ENCODE measurements at places on chromosomes 7 and 10.

DNA sequence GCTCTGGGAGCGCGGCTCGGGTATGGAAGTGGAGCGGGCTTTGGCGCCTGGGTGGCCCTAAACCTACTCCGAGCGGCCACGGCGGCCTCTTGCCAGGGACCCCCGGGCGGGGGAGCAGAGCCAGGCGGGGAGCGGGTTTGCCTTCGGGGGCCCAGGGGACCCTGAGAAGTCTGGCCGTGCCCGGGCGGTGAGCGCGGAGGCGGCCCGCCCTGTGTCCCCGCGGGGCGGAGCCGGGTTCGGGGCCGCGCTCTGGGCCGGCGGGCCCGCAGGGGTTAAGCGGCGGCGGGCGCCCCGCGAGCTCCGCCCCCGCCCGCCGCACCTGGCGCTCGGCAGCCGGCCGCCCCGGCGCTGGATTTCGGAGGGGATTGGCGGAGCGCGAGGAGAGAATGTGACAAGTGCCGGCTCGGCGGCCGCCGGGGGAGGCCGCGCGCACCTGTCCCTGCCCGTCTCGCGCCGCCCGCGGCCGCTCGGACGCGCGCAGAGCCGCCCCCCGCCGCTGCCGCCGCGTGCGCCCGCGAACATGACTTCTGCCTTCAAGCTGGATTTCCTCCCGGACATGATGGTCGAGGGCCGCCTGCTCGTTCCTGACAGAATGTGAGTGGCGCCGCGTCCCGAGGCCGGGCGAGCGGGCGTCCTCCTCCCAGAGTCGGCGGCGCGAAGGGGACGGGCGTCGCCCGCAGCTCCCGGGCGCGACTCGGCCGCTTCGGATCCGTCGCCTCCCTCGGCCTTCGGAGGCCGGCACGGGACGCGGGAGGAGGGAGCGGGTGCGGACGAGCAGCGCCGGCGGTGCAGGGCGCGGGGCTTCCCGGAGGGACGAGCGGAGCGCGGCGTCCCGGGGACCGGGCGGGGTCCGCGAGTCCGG is at the start of gene CELF2:
TSS of gene CELF2 (plus strand) at position 303 of the 862 bp plus-strand sequence. CDS start at position 521, 218 bp downstream.
- DNase-seq, result no peak

DNA sequence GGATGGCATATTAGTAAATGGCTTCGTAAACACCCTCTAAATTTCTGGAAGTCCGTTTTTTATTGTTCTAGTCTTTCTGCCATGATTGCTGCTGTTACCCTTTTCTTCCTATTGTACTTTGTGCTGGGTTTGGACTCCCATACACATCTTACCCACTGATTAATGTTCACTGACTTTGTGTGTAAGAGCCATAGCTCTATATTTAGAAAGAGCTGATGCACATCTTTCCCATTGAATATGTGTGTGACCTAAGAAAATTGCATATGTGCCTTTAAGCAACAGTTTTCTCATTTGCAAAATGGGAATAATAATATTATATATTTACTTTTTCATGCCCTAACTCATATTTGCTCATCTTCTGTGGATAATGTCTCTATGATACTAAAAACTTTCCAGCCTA is 135.8 kb upstream of the DLX6 start:
- DNase-seq, result no peak

- no peak for DNase-seq
These were observed 3.0 kb downstream of the ZFAND2A start for GRCh38 chr7:1156782-1157535.

DNA sequence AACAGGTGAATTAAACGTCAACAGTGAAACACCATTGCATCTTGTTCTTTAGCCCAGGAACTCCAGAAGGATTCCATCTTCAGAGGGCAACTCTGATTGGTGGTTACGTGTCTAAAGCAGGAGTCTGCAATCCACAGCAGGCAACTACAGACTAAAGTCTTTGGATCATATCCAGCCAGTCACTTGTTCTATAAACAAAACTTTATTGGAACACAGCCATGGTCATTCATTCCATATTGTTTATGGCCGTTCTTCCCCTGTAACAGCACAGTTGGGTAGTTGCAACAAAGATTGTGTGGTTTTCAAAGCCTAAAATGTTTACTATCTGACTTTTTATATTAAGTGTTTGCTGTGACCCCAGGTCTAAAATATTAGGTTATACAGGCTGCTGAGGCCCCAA is 94.7 kb upstream of the IMMP2L start:
- DNase-seq, result no peak

- DNase-seq, result no peak
These were observed 121.2 kb upstream of the NPVF start for GRCh38 chr7:25349283-25350017.

- DNase-seq, result no peak
These were observed 21.8 kb downstream of the PWWP2B start for GRCh38 chr10:132418527-132419416.

GRCh38 chr7:123534383-123535260 is at the start of gene IQUB:
TSS of gene IQUB (minus strand) at chr7:123534595. CDS start at chr7:123512340, 22,255 bp downstream.
- DNase-seq, result peak; percentile 97

DNA sequence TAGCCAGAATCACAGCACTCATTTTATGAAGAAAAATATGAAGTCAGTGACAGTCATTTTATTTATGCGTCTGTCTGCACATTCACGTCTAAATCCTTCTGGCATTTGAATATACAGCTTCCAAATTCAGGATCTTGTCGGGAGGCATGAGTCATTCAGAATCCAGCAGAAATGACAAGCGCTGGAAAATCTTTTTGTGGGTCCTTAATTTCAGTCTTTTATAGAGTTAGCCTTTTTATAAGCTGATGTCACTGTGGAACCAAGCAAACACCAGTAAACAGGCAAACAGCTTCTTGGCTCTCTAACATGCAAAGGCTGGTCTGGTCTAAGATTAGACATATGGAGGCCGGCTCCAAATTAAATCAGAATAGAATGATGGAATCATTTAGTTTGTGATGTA is 388.2 kb upstream of the TEX47 start:
- no peak for DNase-seq

DNA sequence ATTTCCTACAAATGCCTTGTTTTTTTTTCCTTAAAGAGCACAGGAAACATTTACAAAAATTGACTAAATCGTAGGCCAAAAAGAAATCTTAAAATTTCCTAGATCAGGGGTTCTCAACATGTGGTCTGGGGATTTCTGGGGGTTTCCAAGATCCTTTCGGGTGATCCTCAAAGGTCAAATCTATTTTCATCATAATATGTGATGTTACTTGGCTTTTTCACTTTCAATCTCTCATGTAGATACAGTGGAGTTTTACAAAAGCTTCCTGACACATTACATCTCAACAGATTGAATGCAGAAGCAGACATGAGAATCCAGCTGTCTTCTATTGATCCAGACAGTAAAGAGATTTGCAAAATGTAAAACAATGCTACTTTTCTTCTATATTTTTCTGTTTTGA is 497.3 kb downstream of the INHBA start:
- no peak for DNase-seq

- no peak for DNase-seq
These were observed 123.6 kb downstream of the UBE2H start for GRCh38 chr7:129828989-129829736.

DNA sequence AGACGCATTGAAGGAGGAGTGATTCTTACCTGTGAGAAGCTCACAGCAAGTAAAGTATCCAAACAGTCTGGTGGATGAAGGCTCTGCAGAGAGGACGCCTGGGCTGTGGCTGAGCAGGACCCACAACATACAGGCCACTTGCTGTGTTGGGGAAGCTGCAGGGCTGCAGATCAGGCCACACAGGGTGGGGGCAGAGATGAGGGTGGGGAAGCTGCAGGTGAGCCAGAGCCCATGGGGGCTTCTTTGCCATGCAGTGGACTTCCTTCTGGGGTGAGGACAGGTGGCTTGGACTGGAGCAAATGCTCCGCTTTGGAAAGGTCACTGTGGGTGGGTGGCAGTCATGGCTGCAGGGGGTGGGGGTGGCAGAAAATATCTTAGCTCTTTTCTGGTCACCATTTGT is 214.8 kb downstream of the GLRX3 start:
- DNase-seq, result no peak

- DNase-seq, result no peak
These were observed 81.8 kb upstream of the CTTNBP2 start for GRCh38 chr7:117955046-117955445.

- DNase-seq, result no peak
These were observed 39.2 kb upstream of the GARS1 start for GRCh38 chr7:30555525-30555924.

- DNase-seq, result no peak
These were observed 92.2 kb downstream of the NRF1 start for GRCh38 chr7:129703751-129704150.

DNA sequence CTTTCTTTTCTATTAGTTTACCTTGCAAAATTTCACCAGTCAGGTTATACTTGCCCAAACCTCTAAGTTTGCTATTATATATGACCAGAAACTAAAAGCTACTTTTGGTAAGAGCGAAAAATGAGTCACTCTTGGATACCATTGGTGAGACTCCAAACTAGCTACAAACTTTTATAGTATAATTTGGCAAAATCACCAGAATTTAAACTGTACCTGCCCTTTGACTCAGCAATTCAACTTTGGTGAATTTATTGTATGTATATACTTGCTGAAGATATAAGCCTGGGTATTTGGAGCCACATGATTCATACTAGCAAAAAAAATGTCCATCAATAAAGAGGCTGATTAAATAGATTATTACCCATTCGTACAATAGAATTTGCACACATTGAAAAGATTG is 178.7 kb upstream of the STEAP1 start:
- DNase-seq, result no peak
